ENCODE measurements at places on chromosomes 2 and 18.
A peak's percentile ranks its signal among the peaks of the same experiment; 100 is the strongest.

DNA sequence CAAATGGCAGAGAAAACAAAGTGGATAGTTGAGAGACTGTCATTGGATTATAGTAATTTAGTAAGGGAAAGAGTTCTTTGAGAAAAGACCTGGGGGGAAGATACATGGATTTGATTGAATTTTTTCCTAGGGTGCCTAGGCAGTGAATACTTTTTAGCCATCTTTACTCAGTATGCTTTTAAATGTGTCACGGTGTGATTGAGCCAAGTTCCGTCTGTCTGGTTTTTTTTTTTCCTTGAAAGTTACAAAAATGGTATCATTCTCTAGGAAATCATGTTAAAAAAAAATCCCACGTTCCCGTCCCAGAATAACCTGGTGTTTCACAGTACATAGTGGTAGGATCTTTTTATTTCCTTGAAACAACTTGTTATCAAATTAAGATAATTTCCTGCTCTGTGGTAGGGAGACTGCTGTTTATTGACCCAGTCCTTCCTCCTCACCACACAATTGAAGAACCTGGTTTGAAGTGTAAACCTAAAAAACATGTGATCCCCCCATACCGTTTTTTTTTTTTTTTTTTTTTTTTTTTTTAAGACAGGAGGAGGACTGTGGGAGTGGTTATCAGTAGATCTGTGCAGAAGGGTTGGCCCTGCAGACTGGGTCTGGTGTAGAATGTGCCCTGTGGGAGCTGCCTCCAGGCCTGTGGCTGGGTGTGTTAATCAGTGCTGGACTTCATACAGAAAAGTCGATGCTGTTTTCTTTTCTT is 55.1 kb downstream of the DGKD start:
- peak; percentile 69 for DNase-seq

- no peak for DNase-seq
Observed at GRCh38 chr2:186429104-186429503, 57.0 kb upstream of the ZC3H15 start.

DNA sequence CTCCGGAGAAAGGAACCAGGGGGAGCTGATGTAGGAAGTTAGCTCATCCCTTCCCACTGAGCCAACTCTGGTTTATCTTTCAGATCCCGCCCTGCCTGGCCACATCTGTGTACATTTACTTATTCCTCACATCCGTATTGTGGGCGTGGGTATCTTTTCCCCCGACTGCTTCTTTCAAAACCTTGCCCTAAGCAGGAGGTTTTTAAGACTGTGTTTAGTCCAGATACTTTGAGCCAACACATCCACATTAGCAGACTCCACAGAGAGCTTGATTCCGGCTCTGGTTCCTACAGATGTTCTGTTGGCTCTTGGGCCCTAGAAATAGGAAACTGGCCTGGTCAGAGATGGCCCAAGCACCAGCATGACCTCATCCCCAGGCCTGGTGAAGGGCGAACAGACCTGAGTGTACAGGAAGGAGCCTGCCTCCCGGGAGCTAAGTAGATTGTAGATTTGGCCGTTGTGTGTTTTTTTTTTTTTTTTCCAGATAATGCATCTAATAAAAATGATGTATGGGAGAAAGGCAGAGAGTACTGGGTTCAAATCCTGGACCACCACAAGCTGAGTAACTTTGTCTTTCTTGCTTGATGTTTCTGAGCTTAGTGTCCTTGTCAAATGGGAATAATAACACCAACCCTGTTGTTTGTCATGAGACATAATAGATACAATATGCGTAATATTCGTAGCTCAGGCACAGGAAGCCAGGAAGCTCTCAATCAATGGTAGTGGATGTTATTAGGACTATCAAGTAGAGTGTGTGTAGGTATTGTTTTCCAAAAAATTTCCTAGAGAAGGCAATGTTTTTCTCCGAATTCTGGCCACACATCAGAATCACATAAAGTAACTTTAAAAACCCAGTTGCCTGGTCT is 92.3 kb downstream of the PRKCE start:
- no peak for DNase-seq

GRCh38 chr2:218081063-218081462 is 12.0 kb downstream of the RUFY4 start:
- no peak for DNase-seq

GRCh38 chr2:8534729-8535468 is 147.0 kb upstream of the ID2 start:
- DNase-seq: peak; percentile 25

- DNase-seq: no peak
Observed at GRCh38 chr2:231241755-231242507, 43.5 kb downstream of the ARMC9 start.

- no peak for DNase-seq
Observed at GRCh38 chr2:43104763-43105162, 121.6 kb downstream of the ZFP36L2 start.

DNA sequence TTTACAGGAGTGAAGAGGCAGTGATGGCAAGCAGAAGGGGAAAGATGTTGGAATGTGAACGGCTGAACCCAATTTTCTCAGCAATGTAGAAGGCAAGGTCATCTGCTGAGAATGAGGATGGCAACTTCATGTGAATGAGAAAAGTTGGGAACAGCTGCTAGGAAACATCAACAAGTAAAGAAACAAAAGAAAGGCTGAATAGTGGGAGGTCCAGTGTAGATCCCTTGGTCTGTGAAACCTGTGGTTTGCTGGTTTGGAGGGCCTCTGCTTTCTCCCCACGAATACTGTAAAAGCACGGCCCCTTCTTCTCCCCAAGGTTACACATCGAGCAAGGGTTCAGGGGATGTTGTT is 27.4 kb downstream of the MARCHF4 start:
- no peak for DNase-seq

- no peak for DNase-seq
Observed at GRCh38 chr2:26483957-26484565, 6.1 kb upstream of the OTOF start.

GRCh38 chr2:36918307-36918706 is 48.0 kb downstream of the STRN start:
- DNase-seq: no peak

- no peak for DNase-seq
Observed at GRCh38 chr2:75558786-75559679, 1.7 kb downstream of the EVA1A start.

DNA sequence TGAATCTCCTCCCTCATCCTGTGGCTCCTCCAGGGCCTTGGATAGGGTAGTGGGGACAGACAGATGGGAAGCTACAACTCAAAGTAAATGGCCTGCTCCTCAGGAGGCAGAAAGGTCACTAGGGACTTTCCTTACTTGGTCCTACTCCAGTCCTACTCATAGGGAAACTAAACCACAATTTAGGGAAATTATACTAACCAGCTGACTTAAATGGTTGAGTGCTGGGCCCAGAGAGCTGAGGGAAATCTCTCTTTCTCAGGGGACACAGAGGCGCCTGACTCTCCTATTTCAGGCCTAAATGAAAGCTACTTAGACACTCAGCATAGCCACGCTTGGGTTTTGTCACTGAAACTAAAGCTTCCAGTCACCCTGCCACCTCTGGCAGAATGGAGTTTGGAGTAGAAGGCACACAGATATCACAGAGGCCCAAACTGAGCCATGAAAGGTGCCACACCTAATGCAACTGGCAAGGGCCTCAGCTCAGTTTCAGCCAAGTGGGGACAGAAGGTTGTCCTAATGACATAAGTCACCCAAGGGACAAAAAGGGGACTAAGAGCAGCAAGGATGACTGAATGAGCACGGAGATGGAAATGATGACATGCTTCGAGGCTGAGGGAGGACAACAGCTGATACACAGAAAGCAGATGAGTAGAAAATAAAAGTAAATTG is 24.0 kb downstream of the CERKL start:
- DNase-seq: no peak

- DNase-seq: no peak
Observed at GRCh38 chr18:79693561-79694205, 14.1 kb downstream of the CTDP1 start.

GRCh38 chr2:102103992-102104871 is 38.3 kb upstream of the IL1R1 start:
- no peak for DNase-seq

DNA sequence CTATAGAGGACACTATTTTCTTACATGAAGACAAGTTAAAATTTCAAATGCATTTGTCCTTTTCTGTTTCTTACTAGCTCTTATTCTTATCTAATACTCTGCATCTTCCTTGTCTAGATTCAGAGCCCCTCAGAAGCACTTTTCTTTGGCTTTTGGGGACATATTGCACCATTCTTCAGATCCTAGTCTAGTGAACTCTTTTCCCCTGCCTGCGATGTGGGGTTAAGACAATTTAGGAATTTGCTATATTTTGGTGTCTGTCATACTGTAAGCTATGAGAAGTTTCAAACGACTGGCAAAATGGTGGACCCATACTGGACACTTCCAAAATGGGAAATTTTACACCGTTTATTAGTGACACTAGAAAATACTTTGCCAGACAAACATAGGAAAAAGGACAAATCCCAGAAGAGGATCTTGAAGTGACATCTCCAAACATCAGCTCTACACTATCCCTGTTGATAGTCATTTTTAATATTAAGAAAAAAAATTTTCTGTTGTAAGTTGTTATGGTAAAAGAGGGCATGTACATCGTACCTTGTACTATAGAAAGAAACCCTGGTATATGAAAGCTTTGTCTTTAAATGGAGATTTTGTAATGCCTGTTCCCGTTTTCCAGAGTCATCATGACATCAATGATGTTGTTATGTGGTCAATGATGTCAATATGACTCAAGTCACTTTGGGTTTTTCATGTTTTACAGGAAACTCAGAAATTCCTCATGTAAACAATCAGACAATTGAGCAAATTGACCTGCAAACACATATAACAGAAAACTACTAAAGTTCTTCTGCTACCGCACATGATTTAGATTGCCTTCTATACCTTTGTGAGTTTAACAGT is 4.4 kb upstream of the KYNU start:
- no peak for DNase-seq

- no peak for DNase-seq
Observed at GRCh38 chr2:45826884-45827635, 175.6 kb downstream of the PRKCE start.

GRCh38 chr2:20235655-20236305 is 10.8 kb upstream of the SDC1 start:
- no peak for DNase-seq

DNA sequence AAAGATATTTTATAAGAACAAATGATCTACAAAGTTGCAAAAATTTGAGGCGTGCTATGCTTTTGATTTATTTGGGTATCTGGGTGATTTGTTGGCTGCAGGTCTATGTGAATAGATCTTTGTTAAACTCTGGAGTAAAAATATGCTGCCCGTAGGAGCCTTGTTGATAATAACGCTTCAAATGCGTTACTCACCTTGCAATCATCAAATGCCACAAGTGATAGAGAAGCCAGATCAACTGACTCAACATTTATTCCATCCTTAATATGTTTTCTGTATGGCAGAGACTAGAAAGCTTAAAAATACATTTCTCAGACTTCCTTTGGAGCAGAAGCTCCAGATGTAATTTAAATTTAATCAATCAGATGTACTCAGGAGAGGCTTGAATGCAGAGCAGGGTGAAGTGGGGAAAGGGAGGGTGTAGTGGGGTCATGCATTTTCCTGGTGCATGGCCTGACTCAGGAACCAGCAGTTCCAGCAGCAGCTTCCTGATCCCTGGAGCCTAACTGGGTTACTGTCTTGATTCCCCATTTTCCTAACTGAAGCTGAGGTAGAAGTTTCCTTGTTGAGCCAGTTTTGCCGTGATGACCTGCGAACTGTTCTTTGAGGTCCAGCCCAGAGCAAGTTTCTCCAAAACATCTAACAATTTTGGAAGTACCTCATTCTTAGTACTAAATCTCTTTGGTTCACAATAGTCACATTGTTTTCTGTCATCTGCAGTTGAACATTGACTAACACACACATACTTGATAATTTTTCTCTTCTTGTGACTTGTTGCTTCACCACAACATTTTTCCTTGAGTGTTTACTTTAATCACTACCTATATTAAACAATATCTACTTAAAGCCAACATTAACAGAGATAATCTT is 284.7 kb upstream of the CWC22 start:
- DNase-seq: no peak

- no peak for DNase-seq
Observed at GRCh38 chr2:186189816-186190215, 296.2 kb upstream of the ZC3H15 start.

DNA sequence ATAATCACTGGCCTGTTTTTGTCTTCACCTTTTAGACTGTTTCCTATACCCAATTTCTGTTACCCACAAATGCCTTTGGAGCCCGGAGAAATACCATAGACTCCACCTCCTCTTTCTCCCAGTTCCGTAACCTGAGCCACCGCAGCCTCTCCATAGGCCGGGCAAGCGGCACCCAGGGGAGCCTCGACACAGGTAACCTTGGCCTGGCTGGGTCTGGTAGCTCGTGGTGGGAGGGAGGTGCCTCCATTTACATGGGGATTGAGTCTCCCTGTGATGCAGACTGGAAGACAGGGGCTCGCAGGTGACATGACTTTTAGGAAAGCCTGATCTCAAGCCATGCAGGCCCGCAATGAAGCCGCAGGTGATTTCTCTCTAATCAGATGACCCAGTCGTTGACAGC is 100.6 kb downstream of the CABLES1 start:
- DNase-seq: no peak

DNA sequence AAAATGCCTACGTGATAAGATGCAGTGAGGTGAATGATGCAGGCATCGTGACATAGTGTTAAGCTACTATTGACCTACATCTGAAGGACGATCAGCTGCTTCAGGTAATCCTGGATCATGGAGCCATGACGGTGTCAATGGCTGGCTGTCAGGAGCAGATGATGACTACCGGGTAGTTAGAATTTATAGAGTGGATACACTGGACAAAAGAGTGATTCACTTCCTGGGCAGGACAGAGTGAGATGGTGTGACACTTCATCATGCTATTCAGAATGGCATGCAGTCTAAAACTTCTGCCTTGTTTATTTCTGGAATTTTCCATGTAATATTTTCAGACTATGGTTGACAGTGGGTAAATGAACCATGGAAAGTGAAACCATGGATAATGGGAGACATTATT is 29.5 kb downstream of the METTL8 start:
- DNase-seq: no peak

GRCh38 chr2:40458271-40458794 is 6.4 kb upstream of the SLC8A1 start:
- no peak for DNase-seq
